ENCODE measurements at places on chromosomes 1 and 21.

- peak; percentile 85 for DNase-seq
Observed at GRCh38 chr1:100721526-100722207, 2.1 kb downstream of the VCAM1 start.

GRCh38 chr1:59445040-59445439, 148.1 kb downstream of the FGGY start:
- DNase-seq: no peak

- DNase-seq: no peak
Observed at GRCh38 chr1:185652348-185652747, 81.8 kb upstream of the HMCN1 start.

DNA sequence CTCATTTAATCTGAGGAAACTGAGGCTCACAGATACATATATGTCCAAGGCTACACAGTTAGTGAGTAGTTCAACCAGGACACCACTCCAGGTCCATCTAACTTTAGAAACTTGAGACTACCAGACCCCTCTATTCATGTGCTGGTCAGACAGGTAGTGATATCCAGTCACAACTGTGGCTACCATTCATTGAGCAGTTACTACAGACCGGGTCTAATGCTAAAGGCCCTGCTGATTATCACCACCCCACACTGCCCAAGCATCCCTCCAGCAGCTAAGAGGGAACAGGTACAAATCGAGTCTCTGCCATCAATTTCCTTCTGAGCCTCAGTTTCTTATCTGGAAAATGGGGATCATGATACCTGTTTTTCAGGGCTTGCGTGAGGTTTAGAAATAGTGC, 5.3 kb downstream of the HPCA start:
- DNase-seq: no peak

DNA sequence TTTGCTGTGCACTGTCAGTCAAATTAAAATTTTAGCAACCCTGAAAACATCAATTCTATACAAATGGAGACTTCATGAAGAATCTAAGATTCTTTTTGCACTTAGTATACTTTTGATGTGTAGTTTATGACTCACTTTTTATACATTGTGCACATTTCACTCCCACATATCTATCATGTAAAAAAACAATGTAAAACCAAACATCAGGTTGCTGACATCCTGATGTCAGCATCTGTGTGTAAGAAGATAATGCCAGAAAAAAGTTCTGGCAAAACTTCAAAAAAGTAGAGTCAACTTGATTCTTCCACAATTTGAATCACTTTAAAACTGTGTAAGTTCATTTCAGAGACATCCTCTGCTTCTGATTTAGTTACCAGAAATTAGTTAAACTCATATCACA, 115.7 kb downstream of the CENPF start:
- no peak for DNase-seq

DNA sequence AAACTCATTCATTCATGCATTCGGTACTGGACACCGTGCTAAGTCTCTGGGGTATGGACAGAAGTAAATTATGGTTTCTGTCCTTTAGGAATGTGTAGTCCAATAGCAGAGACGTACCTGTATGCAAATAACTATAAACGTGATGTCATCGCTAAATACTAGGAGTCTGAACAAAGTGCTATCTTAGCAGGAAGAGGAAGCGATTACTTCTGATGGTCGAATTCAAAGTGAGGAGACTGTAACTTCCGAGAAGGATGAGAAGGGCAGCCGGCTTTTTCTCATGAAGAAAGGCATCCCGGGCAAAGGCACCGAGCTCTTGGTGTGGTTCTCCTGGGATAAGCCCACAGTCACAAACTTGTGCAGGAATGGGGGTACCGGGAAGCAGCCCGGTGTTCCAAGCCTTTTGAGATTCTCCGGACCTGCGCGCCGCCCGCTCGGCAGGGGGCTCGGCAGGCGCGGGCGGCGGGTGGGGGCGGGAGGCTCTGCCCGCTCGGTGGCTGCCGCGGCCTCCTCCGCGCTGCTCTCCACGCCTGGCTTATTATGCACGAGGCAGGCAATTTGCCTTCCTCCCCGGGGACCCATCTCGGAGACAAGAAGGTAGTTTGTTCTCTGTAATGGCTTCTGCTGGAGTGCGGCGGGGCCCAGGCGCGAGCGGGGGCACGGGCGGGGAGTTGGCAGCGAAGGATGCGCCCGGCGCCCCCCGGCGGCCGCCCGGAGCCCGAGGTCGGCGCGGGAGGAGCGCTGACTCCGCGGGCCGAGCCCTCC, 67.5 kb upstream of the CD1D start:
- DNase-seq: no peak

DNA sequence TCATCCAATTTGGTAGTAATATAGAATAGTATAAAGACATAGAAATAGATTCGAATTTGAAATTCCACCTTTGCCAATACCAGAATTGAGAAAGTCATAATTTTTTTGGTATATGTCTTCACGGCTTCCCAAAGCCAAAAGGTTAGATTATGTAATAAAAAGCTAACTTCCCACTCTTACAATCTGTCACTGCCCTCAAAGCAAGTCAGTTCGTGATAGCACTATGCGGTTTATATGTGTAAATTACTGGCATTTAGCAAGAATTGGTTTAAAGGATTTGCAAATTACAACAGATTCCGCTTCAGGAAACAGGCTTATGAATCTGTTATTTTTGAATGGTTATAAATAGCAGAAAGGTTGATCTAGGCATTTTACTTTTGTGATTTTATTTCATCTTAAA, 679.4 kb upstream of the ADGRL2 start:
- no peak for DNase-seq

- DNase-seq: no peak
Observed at GRCh38 chr1:114075105-114075504, 78.6 kb downstream of the SYT6 start.

- peak; percentile 24 for DNase-seq
Observed at GRCh38 chr1:111334169-111334568, 43.5 kb downstream of the CHIA start.

All from astrocyte of the cerebellum (primary cell).